ENCODE measurements at places on chromosomes 7 and 10.
A peak's percentile ranks its signal among the peaks of the same experiment; 100 is the strongest.

- DNase-seq: peak; percentile 60
These were observed 601.3 kb downstream of the GALNT17 start for GRCh38 chr7:71733107-71733870.

- DNase-seq: no peak
These were observed 39.7 kb upstream of the FEZF1 start for GRCh38 chr7:122344303-122344620.

- no peak for DNase-seq
These were observed 706 bp downstream of the TBATA start for GRCh38 chr10:70784471-70784870.

- DNase-seq: no peak
These were observed 11.2 kb downstream of the CAPZA2 start for GRCh38 chr7:116873619-116874018.

DNA sequence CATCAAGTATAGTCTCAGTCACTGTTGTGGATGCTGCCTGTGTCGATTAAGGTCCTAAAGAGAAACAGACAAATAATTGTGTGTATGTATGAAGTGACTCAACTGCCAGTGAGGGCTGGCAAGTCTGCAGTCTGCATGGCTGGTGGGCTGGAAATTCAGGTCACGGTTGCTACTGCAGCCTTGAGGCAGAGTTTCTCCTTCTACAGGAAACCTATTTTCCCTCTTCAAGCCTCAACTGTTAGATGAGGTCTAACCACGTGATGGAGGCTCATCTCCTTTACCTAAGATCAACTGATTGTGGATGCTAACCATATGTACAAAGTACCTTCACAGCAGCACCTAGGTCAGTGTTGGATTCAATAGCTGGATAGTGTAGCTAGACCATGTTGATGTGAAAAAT, 29.9 kb downstream of the MBL2 start:
- no peak for DNase-seq

GRCh38 chr10:52665821-52666220, 106.8 kb downstream of the MBL2 start:
- DNase-seq: no peak

GRCh38 chr10:74593470-74593869, 232.9 kb upstream of the KAT6B start:
- no peak for DNase-seq

GRCh38 chr7:121575194-121575765, 179.2 kb upstream of the FAM3C start:
- DNase-seq: no peak

DNA sequence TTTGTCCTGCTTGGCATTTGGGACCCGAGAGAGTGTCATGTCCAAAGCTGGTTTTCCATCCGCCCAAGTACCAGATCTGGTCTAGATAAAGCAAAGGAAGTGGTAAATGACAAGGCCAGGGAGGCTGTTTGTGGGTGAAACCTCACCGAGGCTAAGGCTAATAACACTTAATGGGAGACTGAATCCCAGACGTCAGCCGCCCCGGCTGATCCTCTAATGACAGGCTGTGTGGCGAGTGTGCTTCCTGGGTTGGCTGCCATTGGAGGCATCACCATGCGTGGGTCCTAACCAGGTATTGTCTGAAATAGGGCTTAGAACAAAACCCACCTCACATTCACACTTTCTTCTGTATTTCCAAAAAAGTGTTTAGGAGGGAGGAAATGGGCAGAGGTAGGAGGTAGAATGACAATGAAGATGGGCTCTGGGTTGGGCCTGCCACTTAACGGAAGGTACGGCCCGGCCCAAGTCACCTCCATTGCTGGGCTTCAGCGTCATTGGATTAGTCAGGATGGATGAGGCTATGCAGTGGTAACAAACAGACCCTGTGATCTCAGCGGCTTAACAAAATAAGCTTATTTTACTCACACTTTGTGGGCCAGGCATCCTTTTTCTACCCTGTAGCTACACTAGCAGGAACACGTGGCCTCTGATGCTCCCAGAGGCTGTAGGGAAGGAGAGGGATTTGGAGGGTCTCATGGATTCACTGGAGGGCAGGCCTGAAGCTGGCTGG, 59.7 kb downstream of the PROSER2 start:
- DNase-seq: no peak

GRCh38 chr10:120926611-120927010, 75.4 kb downstream of the WDR11 start:
- DNase-seq: no peak

DNA sequence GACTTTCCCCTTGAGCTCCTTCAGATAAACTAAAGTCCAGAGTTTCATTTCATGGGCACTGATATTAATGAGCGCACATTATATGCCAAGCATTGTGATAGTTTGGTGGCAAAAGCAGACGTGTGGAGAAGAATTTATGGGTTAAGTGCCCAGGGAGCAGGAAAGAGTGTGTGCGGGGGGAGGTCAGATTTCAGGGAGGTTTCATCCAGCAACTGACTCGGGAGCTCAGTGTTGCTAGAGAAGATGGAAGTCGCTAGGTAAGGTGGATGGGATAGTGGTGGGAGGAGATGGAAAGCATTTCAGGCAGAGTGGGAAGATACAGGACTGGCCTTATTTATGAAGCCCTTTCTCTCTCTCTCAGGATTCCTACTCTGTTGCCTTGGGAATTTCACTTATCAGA, 223.0 kb downstream of the SNX10 start:
- no peak for DNase-seq

GRCh38 chr10:86678999-86679792, 10.9 kb downstream of the LDB3 start:
- no peak for DNase-seq

DNA sequence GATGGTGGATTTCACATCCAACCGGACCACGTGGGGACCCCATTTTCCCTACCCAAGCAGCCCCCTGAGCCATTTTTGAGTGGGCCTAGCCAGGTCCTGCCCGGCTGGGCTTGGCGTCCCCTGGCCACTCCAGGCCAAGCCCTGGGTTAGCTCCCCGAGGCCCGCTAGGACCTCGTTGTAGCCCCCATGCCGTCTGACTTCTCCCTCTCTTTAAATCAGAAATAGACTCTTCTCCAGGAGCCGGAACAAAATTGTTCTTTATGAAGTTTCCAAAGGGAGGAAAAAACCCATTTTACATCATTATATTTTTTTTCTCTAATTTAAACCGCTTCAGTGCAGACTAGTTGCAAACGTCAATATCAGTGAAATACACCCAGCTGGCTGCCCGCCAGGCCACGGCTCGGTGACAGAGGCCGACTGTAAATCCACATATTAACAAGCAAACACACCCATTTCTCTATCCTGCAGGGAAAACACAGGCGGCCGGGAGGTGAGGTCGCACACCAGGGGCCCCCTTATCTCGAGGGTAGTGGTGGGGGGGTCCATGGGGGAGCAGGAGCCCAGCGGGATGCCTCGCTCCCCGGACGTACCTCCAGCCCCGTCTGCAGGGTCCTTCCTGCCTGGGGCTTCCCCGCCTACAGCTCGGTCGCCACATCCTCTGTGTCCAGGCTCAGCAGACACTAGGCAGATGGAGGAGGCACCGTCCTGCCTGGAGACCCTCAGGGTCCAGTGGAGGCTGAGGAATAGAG, 72.7 kb downstream of the ELFN1 start:
- DNase-seq: no peak

GRCh38 chr10:49053053-49053997, 62.0 kb downstream of the VSTM4 start:
- no peak for DNase-seq

GRCh38 chr7:93926800-93927199, 5.3 kb downstream of the GNG11 start:
- DNase-seq: no peak

GRCh38 chr10:52191049-52191448, 123.0 kb upstream of the DKK1 start:
- DNase-seq: no peak

- DNase-seq: no peak
These were observed 55.0 kb downstream of the CTTNBP2 start for GRCh38 chr7:117818232-117818631.

GRCh38 chr10:113221756-113222168, 271.7 kb downstream of the TCF7L2 start:
- DNase-seq: no peak

GRCh38 chr7:46811529-46811928, 770.4 kb downstream of the TNS3 start:
- no peak for DNase-seq

DNA sequence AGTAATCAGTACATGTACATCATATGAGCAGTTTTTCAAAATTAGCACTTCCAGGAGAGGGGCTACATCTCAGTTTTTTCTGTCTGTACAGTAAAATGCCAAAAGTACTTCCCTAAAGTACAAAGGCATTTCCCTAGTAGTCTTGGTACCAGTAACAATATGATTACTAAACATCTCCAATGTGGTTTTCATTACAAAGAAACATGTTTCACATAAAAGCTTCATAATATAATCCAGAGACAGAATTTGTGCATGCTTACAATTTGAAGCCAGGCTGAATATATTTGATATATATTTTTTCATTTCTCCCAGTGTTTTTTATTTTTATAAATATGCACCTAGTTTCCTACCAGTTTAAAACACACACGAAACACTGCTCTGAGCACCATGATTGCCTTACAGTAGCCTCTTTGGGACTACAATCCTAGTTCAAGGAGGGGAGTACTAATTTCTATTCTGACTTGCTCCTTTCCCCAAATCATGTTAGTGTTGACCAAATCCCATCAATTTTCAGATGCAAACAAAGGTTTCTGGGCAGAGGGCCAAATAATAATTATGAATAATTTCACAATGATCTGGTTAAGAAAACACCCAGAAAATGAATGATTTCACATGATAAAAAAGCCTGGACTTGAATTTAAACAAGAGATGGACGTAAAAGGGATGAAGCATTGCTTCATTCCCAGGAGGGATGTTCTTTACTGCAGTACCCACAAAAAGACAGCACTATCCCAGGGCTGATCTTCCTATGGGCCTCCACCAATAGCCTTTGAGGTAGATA, 201.3 kb downstream of the SLC25A13 start:
- DNase-seq: no peak

DNA sequence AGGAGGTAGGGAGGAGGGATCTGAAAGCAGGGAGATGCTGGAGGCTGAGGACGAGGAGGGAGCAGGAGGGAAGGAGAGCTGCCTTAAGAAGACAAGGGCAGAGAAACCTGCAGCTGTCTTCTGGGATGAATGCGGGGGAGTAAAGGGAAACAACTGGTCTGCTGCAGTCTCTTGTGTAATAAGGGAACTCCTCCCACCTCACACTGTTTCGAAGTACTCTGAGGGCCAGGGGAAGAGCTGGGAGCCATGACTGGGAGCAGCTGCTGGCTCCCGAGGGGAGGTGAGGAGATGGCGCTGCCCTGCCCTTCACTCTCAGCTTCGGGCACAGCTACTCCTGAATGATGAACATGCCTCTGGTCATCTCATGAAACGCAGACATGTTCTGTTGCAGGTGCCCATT, 65.1 kb downstream of the CLEC2L start:
- no peak for DNase-seq

DNA sequence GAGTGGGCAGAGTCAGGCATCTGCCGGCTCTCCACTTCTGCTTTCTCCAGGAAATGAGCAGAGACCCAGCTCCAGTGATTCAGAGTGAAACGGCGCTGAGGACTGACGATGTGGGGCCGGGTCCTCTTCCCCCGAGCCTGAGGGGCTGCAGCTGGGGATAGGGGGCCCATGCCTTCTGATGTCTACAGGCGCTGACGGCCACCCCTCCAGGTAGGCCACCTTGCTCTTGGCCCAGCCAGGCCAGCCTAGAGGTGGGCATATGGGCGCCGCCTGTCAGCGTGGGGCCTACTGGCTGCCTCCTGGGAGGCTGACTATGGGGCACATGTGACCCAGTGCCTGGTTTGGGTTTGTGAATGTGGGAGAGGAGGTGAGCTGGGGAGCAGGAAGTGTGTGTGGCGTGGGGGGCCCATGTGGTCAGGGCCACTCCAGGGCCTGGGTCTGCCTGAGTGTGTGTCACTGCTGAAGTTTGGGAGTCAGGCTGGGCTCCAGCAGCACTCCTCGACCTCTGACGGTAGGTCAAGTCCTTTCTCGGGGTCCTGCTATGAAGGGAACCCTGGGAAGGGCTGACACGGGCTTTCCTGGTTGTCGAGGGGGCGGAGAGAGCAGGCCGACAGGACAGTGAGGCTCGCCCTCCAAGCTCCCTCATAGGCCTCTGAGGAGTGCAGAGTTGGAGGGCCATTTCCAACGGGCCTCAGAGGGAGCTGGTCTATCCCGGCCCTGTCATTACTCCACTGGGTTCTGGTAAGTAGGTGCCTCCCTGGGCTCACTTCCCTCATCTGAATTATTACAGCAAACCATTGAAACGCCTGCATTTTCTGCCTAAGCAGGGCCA, at the start of gene WDFY4:
Gene WDFY4 (plus strand): TSS at position 82 of the 832 bp plus-strand sequence. CDS start 24,860 bp downstream, outside the sequence.
- no peak for DNase-seq

DNA sequence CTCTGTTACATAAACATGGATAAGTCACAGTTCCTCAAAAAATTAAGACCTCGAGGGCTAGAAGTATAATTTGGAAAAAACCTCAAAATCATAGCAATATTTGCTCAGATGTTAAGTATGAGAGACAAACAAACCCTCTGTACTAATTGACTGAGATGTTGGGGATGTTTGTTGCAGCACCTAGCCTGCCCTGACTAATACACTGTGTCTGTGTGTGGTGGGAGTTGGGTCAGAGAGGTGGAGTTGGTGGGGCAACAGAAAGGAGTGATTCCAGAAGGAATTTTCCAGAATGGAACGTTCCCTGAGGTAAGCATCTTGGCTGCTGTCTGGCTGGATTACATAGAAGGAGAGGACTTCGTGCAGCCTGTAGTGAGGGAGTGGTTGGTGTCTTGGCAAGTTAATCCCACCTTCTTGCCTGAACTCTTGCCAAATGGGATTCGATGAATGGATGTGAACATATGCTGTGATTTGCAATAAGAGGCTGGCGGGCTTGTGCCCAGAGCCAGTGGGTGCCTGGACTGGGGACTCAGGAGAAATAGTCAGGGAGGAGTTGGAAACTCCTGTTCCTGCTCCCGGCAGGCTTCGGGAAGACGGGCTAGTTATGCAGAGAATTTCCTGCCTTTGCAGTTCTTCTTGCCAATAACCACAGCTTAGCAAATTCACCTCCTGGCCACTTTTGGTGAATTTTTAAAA, 9.3 kb upstream of the FAM180A start:
- no peak for DNase-seq

- no peak for DNase-seq
These were observed 190.1 kb downstream of the SUGCT start for GRCh38 chr7:40324914-40325313.

DNA sequence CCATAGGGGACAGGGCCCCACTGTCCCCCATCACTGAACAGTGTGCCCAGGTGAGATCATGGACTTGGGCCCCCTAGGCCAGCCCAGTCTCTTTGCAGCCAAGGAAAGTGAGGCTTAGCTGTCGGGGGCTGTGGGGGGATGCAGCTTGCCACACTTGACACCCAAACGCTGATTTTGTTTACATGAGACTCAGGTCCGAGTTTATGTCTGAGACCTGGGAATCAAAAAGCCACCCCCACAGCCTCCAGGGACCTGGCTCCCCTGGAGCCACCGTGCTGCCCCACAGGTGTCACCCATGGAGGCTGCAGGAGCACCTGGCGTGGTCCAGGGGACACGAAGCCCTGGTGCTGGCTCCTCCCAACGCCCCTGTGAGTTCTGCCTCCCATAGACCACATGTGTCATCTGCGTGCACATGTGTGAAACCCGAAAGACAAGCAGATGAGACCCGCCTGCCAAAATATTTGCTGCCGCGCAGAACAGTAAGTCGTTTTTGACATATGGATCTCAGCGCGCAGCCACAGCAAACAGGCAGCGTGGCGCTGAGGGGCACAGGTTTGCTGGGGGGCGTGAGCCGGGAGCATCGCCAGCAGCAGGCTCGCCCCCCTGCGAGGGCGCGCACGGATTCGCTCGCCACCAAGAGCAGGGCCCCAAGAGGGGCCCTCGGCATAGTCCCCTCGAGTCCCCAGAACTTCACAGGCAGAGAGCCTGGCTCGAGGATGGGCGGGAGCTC, 112.3 kb downstream of the LHPP start:
- DNase-seq: no peak

Measured in activated CD4-positive, alpha-beta T cell treated with anti-CD3 and anti-CD28 coated beads for 24 hours (primary cell).